ENCODE measurements at places on chromosomes 2 and 18.
A peak's percentile ranks its signal among the peaks of the same experiment; 100 is the strongest.

GRCh38 chr2:12064153-12064552 is 317.7 kb downstream of the LPIN1 start:
- no peak for DNase-seq

GRCh38 chr2:180463608-180464007 is 456.5 kb upstream of the CWC22 start:
- no peak for DNase-seq

- DNase-seq = peak; percentile 19
Observed at GRCh38 chr2:138712212-138712979, 67.8 kb downstream of the NXPH2 start.

GRCh38 chr2:121532894-121533293 is 2.2 kb downstream of the RNU4ATAC start:
- DNase-seq = peak; percentile 36

- no peak for DNase-seq
Observed at GRCh38 chr18:6650747-6651146, 78.8 kb upstream of the ARHGAP28 start.

DNA sequence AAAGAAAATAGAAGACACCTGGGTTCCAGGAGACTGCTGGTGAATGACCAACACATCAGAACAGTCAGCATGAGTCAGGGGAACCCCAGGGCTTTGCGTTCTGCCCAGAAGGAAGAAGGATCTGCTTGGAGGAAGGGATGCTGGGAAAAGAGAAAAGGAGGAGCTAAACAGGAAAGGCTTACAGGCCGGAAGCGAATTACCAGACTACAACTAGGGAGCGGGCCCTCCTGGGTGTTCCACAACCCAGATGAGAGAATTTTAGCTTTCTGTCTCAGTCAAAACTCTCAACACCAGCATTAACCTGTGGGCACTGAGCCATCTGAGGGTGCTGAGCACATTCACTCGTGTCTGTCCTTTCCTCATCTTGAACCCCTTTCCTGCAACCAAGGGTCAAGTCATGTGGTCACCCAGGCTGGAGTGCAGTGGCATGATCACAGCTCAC is 19.2 kb downstream of the CDC42EP3 start:
- peak; percentile 95 for DNase-seq

DNA sequence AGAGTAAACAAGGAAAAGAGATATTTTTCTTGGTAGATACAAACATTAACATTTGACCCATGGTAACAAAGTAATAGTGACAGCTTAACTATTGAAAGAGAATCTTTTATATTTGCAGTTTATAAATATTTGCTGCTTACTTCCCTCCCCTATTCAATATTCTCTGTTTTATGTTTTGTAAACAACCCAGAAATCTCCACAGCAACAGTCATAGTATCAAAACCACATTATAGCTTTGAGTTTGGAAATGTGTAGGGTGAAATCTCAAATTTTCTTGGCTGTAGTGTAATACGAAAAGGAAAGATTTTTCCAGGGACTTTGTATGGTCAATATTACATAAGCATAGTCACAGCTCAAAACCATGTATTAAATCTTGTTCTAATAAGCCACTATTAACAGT is 511.2 kb downstream of the METTL4 start:
- DNase-seq = no peak

- DNase-seq = no peak
Observed at GRCh38 chr18:11587432-11587831, 22.0 kb upstream of the SLC35G4 start.

DNA sequence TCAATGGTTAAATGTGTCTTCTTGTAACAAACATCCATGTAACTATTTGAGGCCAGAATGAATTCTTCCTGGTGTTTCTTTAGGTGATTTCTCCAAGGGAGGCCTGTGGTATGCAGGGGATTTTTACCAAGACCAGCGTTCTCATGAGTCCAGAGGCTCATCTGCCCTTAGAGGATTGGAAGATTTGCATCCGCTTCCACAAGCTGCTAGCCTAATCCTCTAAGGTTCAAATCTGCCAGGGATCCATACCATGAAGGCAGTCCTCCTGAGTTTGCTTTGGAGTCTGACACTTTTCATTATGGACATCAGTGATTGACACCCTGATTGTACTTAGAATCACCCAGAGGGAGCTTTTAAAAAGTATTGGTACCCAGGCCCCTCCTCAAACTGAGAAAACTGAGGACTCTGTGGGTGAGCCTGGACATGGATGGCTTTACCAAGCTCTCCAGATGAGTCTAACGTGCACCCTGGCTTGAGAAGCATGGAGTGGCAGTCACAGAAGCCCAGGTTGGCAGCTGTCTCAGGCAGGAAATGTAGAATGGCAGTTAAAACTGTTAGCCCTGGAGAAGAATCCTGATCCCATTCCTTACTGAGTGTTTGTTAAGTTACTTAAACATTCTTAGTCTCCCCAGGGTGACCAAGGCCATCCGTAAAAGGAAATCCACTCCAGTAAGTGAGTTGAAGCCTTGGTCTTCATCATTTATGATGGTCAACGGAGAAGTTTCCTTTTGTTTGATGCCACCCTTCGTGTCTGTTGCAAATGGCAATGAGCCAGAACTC is 95.3 kb upstream of the RMDN2 start:
- DNase-seq = no peak

- DNase-seq = no peak
Observed at GRCh38 chr18:5431836-5432575, 111.8 kb downstream of the EPB41L3 start.

Data from iris pigment epithelial cell (primary cell).